ENCODE measurements at places on chromosomes 6 and 20.

GRCh38 chr20:41264819-41265218 is 52.7 kb downstream of the ZHX3 start:
- no peak for DNase-seq

GRCh38 chr20:19071902-19072498 is 140.4 kb upstream of the SLC24A3 start:
- no peak for DNase-seq

GRCh38 chr6:44009425-44010321 is 117.6 kb downstream of the MRPL14 start:
- no peak for DNase-seq

GRCh38 chr6:53325785-53326184 is 23.0 kb downstream of the ELOVL5 start:
- no peak for DNase-seq

Measured in activated T-helper 1 cell treated with anti-CD3 and anti-CD28 coated beads, Interleukin-2, amount 50 U/mL, for 16 hours (primary cell).